ENCODE measurements at places on chromosomes 16 and 17. TPM values are rescaled to one million over a fixed set of nuclear protein-coding genes. Genes with fewer than 3 reads are reported as not detected.

The CCL8 gene
- 0.64 TPM for total RNA-seq

The CCDC200 gene
- not detected for total RNA-seq

The KIF19 gene
- total RNA-seq = 0.23 TPM

The ADAM11 gene
- total RNA-seq = 3.0 TPM

The CCL1 gene
- not detected for total RNA-seq

The ITGAL gene
- 9.5 TPM for total RNA-seq

The GDPD3 gene
- total RNA-seq = 4.7 TPM

The CDK5R1 gene
- 2.3 TPM for total RNA-seq

All from metanephros (tissue), 2 donors.